Neural cell (in vitro differentiated cells): ENCODE measurements at places on chromosomes 13 and 19. TPM values are rescaled to one million over a fixed set of nuclear protein-coding genes. Genes with fewer than 3 reads are reported as not detected.

The TLE6 gene
- 4.0 and 5.7 TPM in 2 replicates for polyA plus RNA-seq

The COL5A3 gene
- polyA plus RNA-seq = 0.11 TPM in 1 of 2 replicates, not detected in the other

The LHB gene
- not detected in 2 replicates for polyA plus RNA-seq

The SIGLECL1 gene
- not detected in 2 replicates for polyA plus RNA-seq

The WDR62 gene
- polyA plus RNA-seq = 0.35 and 0.84 TPM in 2 replicates

The ZNF43 gene
- polyA plus RNA-seq = 16.3 and 18.1 TPM in 2 replicates

The MPHOSPH8 gene
- 33.4 and 35.0 TPM in 2 replicates for polyA plus RNA-seq

The ANGPTL4 gene
- polyA plus RNA-seq = not detected in 2 replicates
